ENCODE measurements at places on chromosomes 1 and 21. TPM values are rescaled to one million over a fixed set of nuclear protein-coding genes. Genes with fewer than 3 reads are reported as not detected.

PAPPA2 gene
- total RNA-seq, result 0.03 TPM

CLIC6 gene
- total RNA-seq, result 0.05 TPM

CYP4B1 gene
- total RNA-seq, result not detected

AKNAD1 gene
- 0.26 TPM for total RNA-seq

AIM2 gene
- total RNA-seq, result not detected

OBSCN gene
- 10.5 TPM for total RNA-seq

ACP6 gene
- 12.0 TPM for total RNA-seq

FOXD3 gene
- total RNA-seq, result 0.80 TPM

S100A7A gene
- total RNA-seq, result not detected

TMEM9 gene
- 50.2 TPM for total RNA-seq

RPE65 gene
- not detected for total RNA-seq

KRTAP19-3 gene
- total RNA-seq, result not detected

CDC42SE1 gene
- total RNA-seq, result 81.2 TPM

SRGAP2C gene
- 50.5 TPM for total RNA-seq

LCE1A gene
- total RNA-seq, result not detected

ZNF648 gene
- not detected for total RNA-seq

KCNQ4 gene
- 2.6 TPM for total RNA-seq

THEM5 gene
- not detected for total RNA-seq

CR1L gene
- not detected for total RNA-seq

PGBD5 gene
- total RNA-seq, result 0.05 TPM

GPR25 gene
- not detected for total RNA-seq

S100A14 gene
- 0.57 TPM for total RNA-seq

SMIM12 gene
- total RNA-seq, result 47.5 TPM

PLPP3 gene
- total RNA-seq, result 8.2 TPM

PDXK gene
- total RNA-seq, result 184 TPM

FAM177B gene
- not detected for total RNA-seq

C8A gene
- not detected for total RNA-seq

MARK1 gene
- total RNA-seq, result not detected

DIPK1A gene
- total RNA-seq, result 1.2 TPM

RHBG gene
- total RNA-seq, result 0.28 TPM

CHAF1B gene
- 18.4 TPM for total RNA-seq

DMBX1 gene
- 0.05 TPM for total RNA-seq

NIPAL3 gene
- 13.6 TPM for total RNA-seq

DEPDC1 gene
- total RNA-seq, result 43.0 TPM

C4BPA gene
- 0.26 TPM for total RNA-seq

BARHL2 gene
- total RNA-seq, result not detected

LCE2A gene
- total RNA-seq, result not detected

CCDC17 gene
- total RNA-seq, result 2.2 TPM

FAAH gene
- 25.9 TPM for total RNA-seq

DNAI4 gene
- 7.2 TPM for total RNA-seq

ARHGAP30 gene
- total RNA-seq, result 0.36 TPM

RPRD2 gene
- 28.3 TPM for total RNA-seq

CAPN8 gene
- 0.28 TPM for total RNA-seq

UMODL1 gene
- total RNA-seq, result 0.18 TPM

CLCA1 gene
- 0.08 TPM for total RNA-seq

KRTAP19-1 gene
- not detected for total RNA-seq

IQGAP3 gene
- 25.6 TPM for total RNA-seq
